ENCODE measurements at places on chromosomes 5 and 9.

DNA sequence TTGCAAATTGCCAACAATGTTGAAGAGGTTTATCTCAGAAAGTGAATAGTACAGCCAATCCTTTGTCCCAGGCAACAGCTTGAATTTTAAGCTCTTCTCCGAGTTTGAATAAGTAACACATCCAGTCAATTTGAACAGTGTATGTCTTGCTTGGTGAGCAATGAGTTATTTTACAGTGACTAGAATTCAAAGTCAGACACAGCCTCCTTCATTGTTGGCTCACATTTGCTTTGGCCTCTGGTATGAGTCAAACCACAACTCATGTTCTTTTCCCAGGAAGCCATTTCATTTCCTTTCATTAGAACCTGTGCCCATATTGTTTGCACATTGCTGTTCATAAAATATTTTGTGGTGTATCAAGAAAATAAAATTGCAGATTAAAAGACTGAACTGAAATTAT lies 622.0 kb upstream of the DAB2 start:
- H3K27me3 ChIP-seq: no peaks in the 10 kb centered on the region
- no peaks in the 10 kb centered on the region for H3K4me1 ChIP-seq
- H3K4me3 ChIP-seq: no peak overlapping the region

GRCh38 chr9:133144142-133144903 lies 19.4 kb downstream of the GBGT1 start:
- DNase-seq: peak; percentile 85
- peak overlapping the region; percentile 40 for H3K4me3 ChIP-seq
- no peaks in the 10 kb centered on the region for H3K36me3 ChIP-seq
- H3K27ac ChIP-seq: peak overlapping the region; percentile 24
- H3K27me3 ChIP-seq: no peaks in the 10 kb centered on the region
- peaks cover 46% of the 10 kb centered on the region for H3K4me1 ChIP-seq

DNA sequence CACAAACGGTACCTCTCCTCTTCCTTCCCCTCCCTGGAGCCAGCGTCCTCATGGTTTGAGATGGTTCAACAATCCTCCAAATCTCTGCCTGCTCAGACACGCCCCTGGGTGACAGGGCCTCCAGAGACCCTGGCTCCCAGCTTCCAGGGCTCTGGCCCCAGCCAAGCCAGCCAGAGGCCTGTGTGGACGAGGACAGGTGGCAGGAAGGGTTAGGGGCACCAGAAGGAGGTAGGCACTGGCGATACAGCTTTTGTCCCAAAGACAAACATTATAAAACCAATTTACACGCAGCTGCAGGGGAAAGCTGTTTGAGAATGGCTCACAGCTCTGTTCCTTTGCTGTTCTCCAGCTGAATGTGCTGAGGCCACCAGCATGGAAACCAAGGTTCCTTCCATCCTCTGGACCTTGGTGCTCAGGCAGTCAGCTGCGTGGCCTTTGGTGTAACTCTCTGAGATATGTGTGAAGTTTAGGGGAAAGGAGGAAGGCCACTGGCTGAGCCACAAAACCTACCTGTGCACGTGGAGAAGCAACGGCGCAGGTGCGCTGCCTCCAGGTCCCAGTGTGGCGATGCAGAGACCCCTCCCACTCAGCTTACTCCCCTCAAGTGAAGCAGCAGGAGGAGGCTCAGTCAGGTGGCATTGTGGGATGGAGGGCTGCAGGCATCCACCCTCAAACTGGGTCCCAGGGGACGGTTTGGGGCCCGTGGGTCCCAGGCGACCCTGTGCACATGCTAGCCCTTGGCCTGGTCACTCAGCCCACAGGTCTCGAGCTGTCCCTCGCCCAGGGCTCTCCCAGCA lies 4.3 kb upstream of the QRFP start:
- no peaks in the 10 kb centered on the region for H3K36me3 ChIP-seq
- no peak overlapping the region for H3K27ac ChIP-seq
- no peak for DNase-seq
- peaks cover 23% of the 10 kb centered on the region for H3K27me3 ChIP-seq

GRCh38 chr5:163580516-163580915 lies 75.1 kb downstream of the MAT2B start:
- H3K4me3 ChIP-seq: no peak overlapping the region
- H3K27ac ChIP-seq: no peak overlapping the region
- DNase-seq: no peak
- no peaks in the 10 kb centered on the region for H3K4me1 ChIP-seq
- no peaks in the 10 kb centered on the region for H3K36me3 ChIP-seq
- H3K27me3 ChIP-seq: no peaks in the 10 kb centered on the region

GRCh38 chr5:172102913-172103626 lies 85.0 kb downstream of the STK10 start:
- no peak overlapping the region for H3K4me3 ChIP-seq
- H3K4me1 ChIP-seq: peaks cover 38% of the 10 kb centered on the region
- H3K36me3 ChIP-seq: peaks cover 37% of the 10 kb centered on the region
- no peak for DNase-seq
- no peaks in the 10 kb centered on the region for H3K27me3 ChIP-seq
- H3K27ac ChIP-seq: peak overlapping the region; percentile 65

GRCh38 chr5:160185626-160186360 lies 43.5 kb upstream of the FABP6 start:
- H3K27me3 ChIP-seq: no peaks in the 10 kb centered on the region
- no peak overlapping the region for H3K27ac ChIP-seq
- H3K36me3 ChIP-seq: no peaks in the 10 kb centered on the region
- no peak overlapping the region for H3K4me3 ChIP-seq

GRCh38 chr5:55429613-55430253 lies 105.0 kb downstream of the PLPP1 start:
- H3K4me1 ChIP-seq: no peaks in the 10 kb centered on the region
- H3K36me3 ChIP-seq: peaks cover 20% of the 10 kb centered on the region
- no peaks in the 10 kb centered on the region for H3K27me3 ChIP-seq
- DNase-seq: no peak
- H3K27ac ChIP-seq: no peak overlapping the region

DNA sequence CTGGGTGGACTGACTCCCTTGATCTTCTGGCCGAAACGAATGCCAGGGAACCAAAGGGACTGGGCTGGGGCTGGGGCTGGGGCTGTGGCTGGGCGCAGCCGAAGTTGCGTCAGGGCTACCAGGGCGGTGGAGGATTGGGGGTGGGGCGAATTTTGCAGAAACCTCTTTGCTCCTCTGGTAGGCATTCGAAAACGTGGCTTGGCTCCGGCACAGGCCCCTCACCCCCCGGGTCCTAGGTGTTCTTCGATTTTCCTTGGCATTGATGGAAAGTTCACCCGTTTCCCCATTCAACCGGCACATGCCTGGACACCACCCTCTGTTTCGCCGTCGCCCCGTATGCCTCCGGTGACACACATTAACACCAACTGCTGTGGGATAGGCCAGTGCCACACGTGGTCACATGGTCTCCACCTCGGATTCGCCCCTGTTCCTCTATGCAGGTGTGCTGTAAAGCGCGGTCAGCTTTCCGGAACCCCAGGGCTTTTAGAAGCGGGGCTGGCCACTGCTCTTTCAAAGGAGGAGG lies 477.1 kb downstream of the SPATA31A7 start:
- no peak overlapping the region for H3K27ac ChIP-seq
- no peaks in the 10 kb centered on the region for H3K36me3 ChIP-seq
- no peak overlapping the region for H3K4me3 ChIP-seq

DNA sequence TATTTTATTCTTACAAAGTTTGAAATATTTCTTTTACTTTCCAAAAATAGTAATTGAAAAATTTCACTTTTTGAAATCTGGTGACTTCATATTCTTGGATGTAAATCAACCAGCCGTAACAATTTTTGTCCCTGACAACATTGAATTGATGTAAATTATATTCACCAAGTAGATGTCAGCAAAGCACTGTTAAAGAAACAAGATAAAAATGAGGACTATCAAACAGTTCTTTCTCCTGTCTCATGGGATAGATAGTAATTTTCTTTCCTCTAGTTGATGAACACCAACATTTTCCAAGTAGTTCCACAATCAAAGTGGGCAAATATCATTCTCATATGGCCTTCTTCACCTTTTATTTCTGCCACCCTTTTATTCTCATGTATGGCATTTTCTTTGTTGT lies 1461.9 kb downstream of the MAT2B start:
- no peaks in the 10 kb centered on the region for H3K27me3 ChIP-seq
- DNase-seq: no peak
- no peak overlapping the region for H3K27ac ChIP-seq
- H3K4me3 ChIP-seq: no peak overlapping the region
- no peaks in the 10 kb centered on the region for H3K36me3 ChIP-seq
- no peaks in the 10 kb centered on the region for H3K4me1 ChIP-seq

GRCh38 chr5:113246361-113246870 lies 188.4 kb downstream of the TSSK1B start:
- peaks cover 22% of the 10 kb centered on the region for H3K4me1 ChIP-seq
- H3K27ac ChIP-seq: peak overlapping the region; percentile 61
- DNase-seq: no peak
- H3K4me3 ChIP-seq: peak overlapping the region; percentile 11
- no peaks in the 10 kb centered on the region for H3K36me3 ChIP-seq
